Large intestine (tissue), 12 donors: ENCODE measurements at places on chromosomes 5 and 9. TPM values are rescaled to one million over a fixed set of nuclear protein-coding genes. Genes with fewer than 3 reads are reported as not detected.
A peak's percentile ranks its signal among the peaks of the same experiment; 100 is the strongest.

GRCh38 chr5:67248703-67249589, 52.3 kb upstream of the CD180 start:
- DNase-seq = no peak

The FGF18 gene
- 1.4 TPM for polyA plus RNA-seq

DNA sequence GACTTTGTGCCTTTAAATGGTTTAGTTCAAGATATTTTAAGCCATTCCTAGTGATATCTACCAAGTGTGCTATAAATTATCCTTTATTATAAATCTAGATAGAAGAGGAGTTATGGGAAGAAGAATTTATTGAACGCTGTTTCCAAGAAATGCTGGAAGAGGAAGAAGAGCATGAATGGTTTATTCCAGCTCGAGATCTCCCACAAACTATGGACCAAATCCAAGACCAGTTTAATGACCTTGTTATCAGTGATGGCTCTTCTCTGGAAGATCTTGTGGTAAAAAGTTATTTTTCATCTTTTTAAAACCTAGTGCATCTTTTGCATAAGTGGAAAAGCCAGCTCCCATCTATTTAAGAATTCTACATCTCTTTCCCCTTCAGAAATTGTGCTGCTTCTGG, 18.6 kb downstream of the SLC23A1 start:
- no peak for DNase-seq

GRCh38 chr9:10704720-10705119, 91.9 kb upstream of the PTPRD start:
- DNase-seq = no peak

DNA sequence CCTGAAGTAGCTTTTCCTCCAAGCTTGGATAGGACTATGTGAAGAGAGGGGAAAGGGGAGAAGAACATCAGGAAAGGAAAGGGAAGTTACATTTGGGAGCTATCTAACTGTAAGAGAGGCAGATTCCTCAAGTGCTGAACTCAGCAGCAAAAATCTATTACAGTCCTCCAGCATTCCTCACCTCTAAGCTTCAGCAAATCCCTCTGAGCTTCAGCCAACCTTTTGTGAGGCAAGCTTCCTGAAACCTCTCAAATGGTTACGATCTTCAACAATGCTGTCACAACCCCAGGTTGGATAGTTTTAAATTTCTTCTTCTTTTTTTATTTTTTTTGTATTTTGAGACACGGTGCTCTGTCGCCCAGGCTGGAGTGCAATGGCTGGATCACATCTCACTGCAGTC, 2.5 kb upstream of the RNF38 start:
- DNase-seq = peak; percentile 10

DNA sequence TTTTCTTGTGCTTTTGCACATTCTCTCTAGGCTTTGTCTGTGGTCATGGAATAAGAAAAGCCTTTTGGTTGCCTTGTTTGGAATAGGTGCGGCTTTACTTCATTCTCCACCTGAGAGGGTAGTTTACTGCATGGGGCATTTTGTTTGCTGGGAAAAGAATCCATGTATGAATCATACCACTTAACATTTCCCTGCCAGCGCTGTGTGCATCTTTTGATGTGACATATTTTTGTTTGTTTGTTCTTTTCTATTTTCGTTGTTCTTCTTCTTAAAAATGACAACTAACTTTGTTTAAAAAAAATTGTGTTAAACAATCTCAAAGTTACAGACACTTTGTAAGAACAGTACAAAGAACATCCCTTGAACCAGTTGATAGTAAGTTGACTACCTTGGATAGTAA, 113.2 kb downstream of the GCNT1 start:
- no peak for DNase-seq

DNA sequence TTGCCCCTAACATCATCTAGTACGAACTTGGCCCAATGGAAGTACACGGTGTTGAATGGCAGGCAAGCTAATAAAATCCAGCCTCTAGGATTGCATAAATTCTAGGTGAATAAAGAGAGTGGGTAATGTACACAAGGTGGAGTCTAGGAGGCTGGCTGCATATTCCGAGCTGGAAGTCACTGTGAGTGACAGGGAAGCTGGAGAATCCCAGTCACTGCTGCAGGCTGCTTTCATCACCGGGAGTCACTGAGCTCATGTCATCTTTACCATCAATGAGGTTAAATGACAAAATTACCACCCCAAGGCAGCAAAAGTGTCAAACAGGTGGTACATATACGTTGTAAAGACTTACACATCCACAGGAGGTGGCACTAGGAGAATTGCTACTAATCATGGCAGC, 91.3 kb upstream of the HMHB1 start:
- DNase-seq = no peak

The ADGRV1 gene
- 3.0 TPM for polyA plus RNA-seq

The CAMK4 gene
- 10.9 TPM for polyA plus RNA-seq

The HTR1A gene
- not detected for polyA plus RNA-seq
